ENCODE measurements at places on chromosomes 3 and 15.

DNA sequence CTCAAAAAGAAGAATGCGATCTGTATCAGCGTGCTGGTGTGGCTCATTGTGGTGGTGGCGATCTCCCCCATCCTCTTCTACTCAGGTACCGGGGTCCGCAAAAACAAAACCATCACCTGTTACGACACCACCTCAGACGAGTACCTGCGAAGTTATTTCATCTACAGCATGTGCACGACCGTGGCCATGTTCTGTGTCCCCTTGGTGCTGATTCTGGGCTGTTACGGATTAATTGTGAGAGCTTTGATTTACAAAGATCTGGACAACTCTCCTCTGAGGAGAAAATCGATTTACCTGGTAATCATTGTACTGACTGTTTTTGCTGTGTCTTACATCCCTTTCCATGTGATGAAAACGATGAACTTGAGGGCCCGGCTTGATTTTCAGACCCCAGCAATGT is 1.3 kb downstream of the P2RY1 start:
- no peak for DNase-seq

GRCh38 chr3:140630866-140631265 is 47.0 kb upstream of the TRIM42 start:
- no peak for DNase-seq

DNA sequence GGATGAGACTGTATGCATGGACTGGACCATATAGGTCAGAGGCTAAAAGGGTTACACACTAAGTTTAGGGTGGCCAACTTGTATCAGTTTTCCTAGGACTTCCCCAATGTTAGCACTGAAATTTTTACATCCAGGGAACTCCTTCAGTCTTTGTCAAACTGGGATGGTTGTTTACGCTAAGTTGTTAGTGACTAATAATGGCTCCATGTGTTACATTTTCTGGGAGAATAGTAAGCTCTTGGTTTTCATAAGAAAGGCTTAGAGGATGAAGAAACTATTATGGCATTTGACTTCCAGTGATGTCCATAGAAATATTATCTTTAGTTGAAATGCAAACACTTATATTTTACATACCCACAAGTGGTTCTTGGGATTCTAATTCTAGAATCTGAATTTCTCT is 57.9 kb upstream of the ST3GAL6 start:
- DNase-seq = no peak

GRCh38 chr3:61872077-61872706 is 310.8 kb downstream of the PTPRG start:
- no peak for DNase-seq

- no peak for DNase-seq
These were observed 413.9 kb upstream of the C2CD4B start for GRCh38 chr15:62578960-62579359.

DNA sequence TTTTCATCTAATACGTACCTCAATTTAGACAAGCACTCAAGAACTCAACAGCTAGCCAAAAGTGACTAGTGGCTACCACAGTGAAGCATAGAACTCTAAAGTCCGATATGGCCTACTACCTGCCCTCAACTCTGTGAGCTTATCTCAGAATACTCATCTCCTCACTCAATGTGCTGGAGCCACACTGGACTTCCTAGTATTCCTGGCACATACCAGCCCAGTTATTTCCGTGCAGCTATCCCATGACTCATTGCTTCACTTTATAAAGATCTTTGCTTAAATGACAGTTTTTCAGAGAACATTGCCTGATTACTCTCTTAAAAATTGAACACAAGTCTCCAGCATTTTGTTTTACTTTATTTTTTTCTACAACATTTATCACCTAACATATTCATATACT is 524.7 kb downstream of the PYDC2 start:
- DNase-seq = no peak

GRCh38 chr15:75542386-75542797 is 36.7 kb downstream of the PTPN9 start:
- no peak for DNase-seq

DNA sequence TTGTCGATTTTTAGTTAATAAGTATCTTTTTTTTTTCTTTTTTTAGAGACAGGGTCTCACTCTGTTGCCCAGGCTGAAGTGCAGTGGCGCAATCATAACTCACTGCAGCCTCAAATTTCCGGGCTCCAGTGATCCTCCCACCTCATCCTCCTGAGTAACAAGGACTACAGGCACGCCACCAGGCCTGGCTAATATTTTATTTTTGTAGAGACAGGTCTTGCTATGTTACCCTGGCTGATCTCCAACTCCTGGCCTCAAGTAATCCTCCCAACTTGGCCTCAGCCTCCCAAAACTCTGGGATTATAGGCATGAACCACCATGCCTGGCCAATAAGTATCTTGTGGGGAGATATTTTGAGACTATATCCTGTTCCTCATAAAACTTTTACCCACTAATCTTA is 29.4 kb upstream of the ARID3B start:
- no peak for DNase-seq

DNA sequence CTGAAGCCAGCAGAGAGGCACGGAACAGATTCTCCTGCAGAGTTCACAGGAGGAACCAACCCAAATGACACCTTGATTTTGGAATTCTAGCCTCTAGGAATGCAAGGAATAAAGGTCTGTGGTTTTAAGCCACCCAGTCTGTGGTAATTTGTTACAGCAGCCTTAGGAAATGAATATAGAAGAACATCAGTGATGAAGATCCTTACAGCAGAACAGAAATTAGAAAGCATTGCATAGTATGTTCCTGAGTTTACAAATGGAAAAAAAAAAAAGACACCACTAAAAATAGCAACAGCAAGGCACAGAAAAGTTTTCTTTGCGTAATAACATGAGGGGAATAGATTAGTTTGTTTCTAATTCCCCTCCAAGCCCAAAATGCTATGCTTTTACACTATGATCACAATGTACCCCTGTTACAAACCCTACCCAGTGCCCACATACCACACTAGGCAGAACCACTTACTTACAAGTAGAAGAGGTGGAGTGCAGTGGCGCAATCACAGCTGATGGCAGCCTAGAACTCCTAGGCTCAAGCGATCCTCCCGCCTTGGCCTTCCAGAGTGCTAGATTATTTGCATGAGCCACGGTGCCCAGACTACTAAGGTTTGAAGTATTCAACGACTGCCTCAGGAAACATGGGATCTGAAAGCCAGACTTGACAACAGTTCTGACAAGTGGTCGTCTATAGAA is 84.3 kb downstream of the SHQ1 start:
- DNase-seq = no peak
